AG08396 (cell line): ENCODE measurements at places on chromosomes 2 and 18.
A peak's percentile ranks its signal among the peaks of the same experiment; 100 is the strongest.

- DNase-seq: peak; percentile 71
These were observed 178.7 kb downstream of the EN1 start for GRCh38 chr2:118668431-118669424.

DNA sequence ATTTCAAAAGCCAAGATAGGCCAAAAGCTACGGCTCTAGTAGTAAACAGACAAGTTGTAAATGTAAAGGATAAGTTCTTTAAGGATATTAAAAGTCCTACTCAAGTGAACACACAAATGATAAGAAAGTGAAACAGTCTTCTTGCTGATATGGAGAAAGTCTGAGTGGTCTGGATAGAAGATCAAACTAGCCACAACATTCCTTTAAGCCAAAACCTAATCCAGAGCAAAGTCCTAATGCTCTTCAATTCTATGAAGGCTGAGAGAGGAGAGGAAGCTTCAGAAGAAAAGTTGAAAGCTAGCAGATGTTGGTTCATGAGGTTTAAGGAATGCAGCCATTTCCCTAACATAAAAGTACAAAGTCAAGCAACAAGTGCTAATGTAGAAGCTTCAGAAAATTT is 111.7 kb upstream of the ZEB2 start:
- no peak for DNase-seq

GRCh38 chr2:157789256-157789655 is 86.9 kb downstream of the ACVR1 start:
- DNase-seq: no peak

- no peak for DNase-seq
These were observed 103.1 kb upstream of the THOC1 start for GRCh38 chr18:370751-371608.

DNA sequence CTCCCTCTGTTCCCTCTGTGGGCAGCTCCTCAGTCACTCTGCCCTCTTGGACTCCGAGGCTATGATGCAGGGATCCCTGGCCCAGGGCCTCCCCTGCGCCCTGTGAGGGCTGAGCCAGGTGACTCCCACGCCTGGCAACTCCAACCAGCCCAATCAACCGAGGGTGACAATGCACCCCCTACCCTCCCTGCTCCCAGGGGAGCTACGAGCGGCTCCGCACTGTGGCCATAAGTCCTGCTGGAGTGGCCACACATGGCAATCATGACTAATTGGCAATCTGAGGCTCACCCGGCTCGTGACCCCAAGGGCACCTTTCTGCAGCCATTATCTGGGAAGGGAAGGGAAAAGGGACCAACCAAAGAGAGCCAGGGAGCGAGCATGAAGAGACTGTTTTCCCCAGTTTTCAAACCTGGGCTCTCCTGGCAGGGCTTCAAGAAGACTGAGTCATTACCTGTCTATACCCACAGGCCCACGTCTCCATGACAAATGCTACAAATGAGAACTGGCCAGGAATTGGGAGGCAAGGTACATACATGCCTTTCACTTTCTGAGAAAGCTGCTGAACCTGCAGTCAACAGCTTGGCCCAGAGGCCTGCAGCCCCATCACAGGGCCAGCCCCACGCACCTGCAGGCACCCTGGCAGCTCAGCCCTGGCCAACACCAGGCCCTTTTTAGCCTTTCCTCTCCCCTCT is 45.1 kb downstream of the RPL31 start:
- no peak for DNase-seq

GRCh38 chr2:191115804-191116203 is 35.0 kb downstream of the STAT4 start:
- DNase-seq: no peak

DNA sequence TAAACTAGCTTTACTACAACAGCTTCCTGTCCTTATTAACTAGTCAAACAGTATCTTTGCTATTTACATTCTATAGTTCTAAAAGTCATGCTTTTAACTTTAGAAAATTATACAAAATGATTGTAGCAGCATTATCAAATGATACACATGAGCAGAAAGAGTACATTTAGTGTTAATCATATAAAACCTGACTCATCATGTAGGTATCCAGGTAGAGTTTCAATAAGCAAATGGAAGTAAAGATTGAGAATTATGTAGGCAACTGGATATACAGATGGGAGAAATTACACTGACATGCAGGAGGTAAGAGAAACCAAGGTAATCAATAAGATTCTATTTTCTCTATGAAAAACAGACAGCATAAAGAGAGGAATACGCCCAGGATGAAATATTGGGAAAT is 33.8 kb downstream of the TRIP12 start:
- DNase-seq: no peak

- DNase-seq: no peak
These were observed 263.6 kb downstream of the CTNNA2 start for GRCh38 chr2:79776461-79776860.

GRCh38 chr2:3356799-3357198 is 20.8 kb downstream of the EIPR1 start:
- no peak for DNase-seq

GRCh38 chr2:10395893-10396292 is 52.2 kb downstream of the ODC1 start:
- no peak for DNase-seq

GRCh38 chr2:239789711-239790110 is 235.4 kb downstream of the NDUFA10 start:
- DNase-seq: no peak

- DNase-seq: no peak
These were observed 169.9 kb downstream of the MC4R start for GRCh38 chr18:60202708-60203107.

- peak; percentile 68 for DNase-seq
These were observed 20.1 kb downstream of the ARID5A start for GRCh38 chr2:96556441-96557330.

DNA sequence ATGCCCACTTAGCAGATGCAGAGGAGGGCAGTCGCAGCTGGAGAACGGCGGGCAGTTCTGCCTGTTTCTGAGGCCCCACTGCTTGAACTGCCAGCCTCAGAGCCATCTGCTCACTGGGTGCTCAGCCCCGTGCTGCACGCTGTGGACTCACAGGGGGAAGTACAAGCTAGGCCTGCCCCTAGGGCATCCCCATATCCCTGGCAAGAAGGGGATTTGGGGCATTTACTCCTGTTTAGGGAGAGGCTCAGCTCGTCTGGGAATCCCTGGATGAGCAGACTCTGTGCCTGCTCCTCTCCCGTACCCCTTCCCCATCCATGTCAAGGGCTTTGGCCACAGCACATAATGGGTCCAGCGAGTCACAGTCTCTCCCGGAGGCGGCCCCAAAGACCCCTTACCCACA is 169.8 kb upstream of the PKDCC start:
- DNase-seq: no peak

- peak; percentile 64 for DNase-seq
These were observed 1.0 kb upstream of the NFATC1 start for GRCh38 chr18:79394534-79395307.

GRCh38 chr2:27242614-27242951 is 20.3 kb downstream of the SLC30A3 start:
- DNase-seq: no peak

- no peak for DNase-seq
These were observed 670 bp downstream of the GKN1 start for GRCh38 chr2:68974946-68975665.

GRCh38 chr2:188937228-188938220 is 36.6 kb upstream of the COL3A1 start:
- peak; percentile 15 for DNase-seq

DNA sequence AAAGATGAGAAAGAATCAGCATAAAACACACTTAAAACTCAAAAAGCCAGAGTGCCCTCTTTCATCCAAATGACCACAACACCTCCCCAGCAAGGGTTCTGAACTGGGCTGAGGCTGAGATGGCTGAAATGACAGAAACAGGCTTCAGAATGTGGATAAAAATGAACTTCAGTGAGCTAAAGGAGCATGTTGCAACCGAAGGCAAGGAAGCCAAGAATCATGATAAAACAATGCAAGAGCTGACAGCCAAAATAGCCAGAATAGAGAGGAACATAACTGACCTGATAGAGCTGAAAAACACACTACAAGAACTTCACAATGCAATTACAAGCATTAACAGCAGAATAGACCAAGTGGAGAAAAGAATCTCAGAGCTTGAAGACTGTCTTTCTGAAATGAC is 12.2 kb upstream of the PSMA8 start:
- DNase-seq: no peak

DNA sequence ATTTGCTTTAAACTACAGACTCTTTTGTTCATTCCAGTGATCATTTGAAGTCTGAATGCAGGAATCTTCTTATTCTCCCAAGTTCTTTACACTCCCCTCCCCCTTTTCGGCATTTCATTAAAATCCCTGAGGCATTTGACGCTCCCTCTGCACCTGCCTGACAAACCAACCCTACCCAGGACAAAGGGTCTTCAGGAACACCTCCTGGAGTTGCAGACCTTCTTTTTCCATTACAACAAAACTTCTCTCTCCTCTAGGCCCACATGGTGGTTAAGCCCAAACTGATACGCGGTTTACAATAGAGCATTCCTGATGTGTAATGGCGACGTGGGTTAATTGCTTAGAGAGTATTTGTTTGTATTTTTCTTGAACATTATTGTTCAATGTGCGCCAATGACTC is 367.4 kb downstream of the FBXO15 start:
- no peak for DNase-seq

DNA sequence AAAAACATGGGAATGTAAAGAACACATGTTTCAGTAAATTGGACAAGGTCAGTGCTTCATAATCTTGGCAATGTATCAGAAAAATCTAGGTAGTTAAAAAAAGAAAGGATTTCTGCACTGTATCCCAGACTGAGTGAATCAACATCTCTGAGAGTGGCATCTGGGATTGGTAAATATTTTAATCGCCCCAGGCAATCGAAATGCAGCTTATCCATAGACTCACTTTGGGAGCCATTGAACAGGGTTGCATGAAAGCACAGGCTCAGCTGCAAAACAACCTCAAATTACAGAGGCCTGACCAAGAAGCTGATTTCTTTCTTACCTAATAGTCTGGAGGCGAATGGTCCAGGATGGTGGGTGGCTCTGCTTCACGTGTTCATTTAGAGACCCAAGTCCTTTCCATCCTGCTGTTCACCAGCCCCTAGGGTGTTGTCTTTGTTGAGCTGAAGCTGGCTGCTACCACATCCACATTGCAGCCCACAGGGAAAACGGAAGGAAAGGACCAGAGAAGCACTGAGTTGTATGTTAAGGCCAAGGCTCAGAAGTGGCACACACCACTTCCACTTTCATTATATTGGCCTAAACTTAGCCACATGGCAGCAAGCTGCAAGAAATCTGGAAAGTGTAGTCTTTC is 59.0 kb downstream of the MOGAT1 start:
- DNase-seq: no peak

DNA sequence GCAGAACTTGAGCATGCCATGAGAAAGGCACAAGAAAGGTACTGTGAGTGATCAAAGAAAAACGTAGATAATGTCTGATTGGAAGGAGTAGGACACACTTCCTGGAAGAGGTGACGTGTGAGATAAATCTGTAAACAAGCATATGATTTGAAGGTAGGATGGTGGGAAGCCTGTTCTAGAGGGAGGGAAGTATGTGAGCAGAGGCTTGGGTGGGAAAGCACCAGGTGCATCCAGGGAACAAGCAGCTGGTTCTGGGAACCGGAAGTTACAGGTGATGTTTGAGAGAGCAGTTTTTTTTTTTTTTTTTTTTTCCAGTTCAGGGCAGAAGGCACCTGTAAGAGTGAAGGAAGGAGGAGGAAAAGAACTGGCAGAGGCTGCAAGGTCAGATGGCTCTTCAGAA is 116.6 kb upstream of the EFEMP1 start:
- no peak for DNase-seq

DNA sequence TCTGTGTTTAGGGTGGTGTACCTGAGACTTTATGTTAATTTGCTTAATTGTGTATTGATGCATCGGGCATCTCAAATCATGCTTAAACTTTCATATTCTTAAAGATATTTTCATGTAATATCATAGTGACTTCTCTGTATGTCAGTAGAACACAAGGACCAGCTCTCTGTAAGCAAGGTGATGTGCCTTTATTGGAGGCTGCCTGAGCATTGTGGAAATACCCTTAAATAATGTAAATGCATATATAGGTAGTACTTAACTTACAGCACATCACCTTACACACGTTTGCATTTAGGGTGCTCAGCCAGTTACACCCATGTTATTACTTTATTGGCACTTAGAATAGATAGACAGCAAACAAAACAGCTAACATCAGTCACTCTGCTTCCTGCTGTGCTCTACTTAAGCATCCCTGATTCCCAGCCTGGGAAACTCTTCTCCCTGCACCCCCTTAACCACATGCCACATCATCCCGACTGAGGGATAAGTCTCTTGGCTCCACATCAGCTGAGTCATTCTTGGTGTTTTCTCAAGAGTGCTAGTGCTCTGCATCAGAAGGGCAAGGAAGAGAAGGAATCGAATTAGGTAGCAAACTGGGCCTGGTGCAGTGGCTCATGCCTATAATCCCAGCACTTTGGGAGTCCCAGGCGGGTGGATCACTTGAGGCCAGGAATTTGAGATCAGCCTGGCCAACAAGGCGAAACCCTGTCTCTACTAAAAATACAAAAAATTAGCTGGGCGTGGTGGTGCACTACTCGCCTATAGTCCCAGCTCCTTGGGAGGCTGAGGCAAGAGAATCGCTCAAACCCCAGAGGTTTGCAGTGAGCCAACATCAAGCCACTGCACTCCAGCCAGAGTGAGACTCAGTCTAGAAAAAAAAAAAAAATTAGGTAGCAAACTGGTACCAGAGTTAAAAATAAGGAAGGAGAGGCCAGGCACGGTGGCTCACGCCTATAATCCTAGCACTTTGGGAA is 108.7 kb downstream of the MAP3K20 start:
- peak; percentile 85 for DNase-seq

DNA sequence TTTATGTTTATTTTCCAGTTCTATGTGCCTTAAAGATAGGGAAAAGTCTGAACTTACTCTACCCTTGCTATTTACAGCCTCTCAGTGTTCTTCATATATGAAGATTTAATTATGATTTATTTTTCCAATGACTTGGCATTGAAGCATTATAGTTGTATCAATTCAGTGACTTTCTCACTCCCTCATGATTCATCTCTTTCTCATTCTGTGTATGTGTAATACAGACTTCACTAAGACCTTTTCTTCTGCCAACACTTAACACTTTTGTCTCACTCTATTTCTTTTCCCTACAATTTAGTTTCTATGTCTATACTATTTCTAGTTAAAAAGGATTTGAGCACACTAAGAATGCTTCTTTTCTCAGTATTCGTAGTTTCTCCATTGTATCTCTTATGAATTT is 1470.3 kb upstream of the ACVR2A start:
- no peak for DNase-seq

- DNase-seq: peak; percentile 8
These were observed 3.1 kb upstream of the FAM171B start for GRCh38 chr2:186690786-186691185.

DNA sequence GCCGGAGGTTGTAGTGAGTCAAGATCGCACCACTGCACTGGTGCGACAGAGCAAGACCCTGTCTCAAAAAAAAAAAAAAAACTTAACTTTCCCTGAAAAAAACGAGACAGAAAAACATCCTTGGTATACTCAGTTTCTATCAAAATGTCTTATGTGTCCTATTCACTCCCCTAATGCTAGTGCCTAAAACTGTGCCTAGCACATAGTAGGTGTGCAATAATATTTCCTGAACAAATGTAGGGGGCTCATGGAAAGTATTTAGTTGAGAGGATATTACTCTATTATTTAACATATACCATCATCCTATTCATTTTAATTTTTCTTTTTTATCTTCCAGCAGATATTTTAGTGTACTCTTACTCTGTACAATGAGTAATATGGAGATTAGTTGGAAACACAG is 103.7 kb upstream of the CYP20A1 start:
- no peak for DNase-seq
